ENCODE measurements at places on chromosomes 12 and 14.

- no peak for DNase-seq
Measured at GRCh38 chr14:89131004-89131750, 285.9 kb downstream of the FOXN3 start.

DNA sequence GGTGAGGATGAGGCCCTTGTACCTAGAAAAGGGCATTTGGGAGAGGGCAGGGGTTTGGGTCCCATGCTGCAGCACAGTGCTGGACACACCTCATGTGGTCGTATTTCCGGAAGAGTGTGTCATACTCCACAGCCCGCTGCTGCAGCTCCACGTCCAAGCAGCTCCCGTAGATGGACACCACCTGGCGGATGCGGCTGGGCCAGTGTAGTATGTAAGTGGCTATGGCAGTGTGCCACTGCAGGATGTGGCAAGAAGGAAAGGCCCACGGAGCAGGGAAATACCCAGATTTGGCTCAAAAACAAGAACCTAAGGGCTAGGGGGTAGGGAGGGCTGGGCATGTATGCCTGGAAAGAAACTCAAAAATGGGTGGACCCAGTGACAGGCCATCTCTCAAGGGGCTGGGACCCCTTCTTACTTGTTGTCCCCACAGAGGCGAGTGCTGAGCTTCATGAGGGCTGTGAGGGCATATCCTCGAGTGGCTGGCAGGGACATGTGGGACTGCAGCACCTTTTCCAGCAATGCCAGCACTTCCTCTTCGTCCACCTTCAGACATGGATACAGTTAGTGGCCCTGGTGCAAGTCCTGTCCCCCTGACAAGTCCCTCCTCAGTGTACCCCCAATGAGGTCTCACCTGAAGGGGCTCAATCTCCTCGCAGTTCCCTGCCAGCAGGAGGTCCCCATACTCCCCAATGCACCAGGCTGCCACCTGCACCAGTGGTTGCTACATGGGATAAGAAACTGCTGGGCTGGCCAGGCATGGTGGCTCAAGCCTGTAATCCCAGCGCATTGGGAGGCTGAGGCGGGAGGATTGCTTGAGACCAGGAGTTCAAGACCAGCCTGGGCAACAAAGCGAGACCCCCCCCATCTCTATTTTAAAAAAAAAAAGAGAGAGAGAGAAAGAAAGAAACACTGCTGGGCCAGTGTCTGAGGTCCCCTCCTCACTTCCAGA is 5.4 kb downstream of the AP1G2 start:
- no peak for DNase-seq

GRCh38 chr12:39332661-39333175 is 110.2 kb downstream of the KIF21A start:
- DNase-seq, result no peak

DNA sequence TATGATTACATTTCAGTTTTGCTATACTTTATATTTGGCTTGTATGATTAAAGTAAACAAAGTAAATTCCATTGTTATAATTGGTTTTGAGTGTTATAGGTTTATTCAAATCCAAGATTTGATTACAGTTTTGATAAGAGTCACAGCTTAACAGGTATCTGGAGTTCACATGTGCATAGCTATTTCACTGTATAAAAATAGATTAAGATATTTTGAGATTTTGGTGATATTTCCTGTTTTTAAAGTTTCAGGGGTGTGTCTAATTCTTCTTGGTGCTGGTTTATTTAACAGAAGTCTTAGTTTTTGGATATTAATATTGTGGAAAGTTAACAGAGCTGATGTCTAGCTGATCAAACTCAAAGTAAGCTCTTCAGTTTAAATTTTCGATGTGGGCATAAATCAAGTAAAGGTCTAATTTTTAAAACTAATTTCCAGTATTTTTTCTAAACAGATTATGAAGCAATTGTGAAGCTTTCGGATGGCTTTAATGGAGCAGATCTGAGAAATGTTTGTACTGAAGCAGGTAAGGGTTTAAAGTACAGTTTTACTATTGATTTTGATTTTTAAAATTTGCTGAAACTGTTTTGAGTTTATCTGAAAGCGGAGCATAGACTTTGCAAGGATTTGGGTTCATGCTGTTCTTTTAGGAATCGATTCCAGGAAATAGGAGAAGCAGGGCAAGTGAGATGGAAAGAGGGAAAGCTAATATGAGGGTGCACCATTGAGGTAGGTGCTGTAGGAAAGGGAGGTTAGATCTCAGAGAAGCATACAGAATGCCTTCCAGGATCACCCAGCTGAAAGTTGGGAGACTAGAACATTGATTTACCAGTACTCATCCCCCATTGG is 6.2 kb upstream of the STYX start:
- DNase-seq, result no peak

DNA sequence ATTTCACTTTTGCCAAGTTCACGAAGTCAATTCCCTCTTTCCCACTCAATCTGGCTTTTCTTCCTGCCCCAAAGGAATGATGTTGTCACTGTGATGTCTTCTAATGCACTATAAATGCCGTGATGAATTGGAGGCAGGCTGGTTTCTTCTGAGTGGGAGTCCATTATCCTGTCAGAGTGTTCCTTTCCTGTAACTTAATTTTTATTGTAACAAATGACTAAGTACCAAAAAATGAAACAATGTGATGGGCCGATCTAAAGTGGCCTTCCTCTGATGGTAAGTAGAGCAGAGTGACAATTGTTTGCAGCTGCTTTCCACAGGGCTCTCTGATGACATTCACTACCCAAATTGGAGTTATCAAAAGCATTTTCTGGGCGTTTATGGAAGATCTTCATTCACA is 22.2 kb downstream of the TMEM30B start:
- no peak for DNase-seq

- peak; percentile 3 for DNase-seq
Measured at GRCh38 chr12:25328072-25328712, 77.5 kb upstream of the KRAS start.

DNA sequence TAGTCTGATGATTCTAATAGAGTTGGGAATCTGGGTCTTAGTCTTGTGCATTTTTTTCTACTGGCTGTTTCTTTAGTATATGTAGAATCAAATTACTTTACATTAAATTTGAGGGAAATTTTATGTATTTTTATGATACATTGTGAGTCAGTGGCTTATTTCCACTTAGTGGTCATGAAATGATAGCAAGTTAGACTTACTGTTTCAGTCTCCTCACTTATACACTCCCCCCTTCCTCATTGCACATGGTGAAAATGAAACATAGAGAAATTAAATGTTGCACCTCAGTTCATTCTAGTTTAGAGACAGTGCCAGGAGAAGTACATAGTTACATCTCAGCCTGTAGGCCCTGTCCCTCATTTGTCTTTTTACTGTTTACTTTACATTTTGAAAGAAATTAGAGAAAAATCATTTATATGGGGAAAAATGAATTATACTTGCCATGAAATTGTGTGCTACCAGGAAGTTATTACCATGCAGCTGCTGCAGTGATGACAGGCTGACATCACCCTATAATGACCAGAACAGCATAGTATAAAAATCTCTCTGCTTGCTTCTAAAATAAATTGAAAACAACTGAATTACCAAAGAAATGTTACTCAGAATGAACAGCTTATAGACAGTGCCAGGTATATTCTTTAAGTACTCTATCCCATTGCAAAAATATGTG is 113.2 kb downstream of the TRMT5 start:
- no peak for DNase-seq

DNA sequence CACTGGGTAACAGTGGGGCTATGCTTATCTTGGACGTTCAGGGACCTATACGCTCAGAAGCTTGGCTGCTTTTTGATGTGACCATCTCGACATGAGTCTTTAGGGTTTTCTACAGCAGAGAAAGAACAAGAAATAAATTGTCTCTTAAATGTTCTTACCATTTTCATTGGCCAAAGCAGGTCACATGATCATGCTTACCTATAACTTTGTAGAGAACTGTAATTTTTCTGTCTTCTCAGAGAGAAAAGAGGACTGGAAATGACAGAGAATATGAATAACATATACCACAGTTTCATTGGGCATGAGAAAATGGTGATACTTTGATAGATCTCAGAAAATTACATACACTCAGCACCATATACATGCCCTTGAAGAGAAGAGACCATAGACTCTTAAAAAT is 390.9 kb downstream of the NRXN3 start:
- no peak for DNase-seq

DNA sequence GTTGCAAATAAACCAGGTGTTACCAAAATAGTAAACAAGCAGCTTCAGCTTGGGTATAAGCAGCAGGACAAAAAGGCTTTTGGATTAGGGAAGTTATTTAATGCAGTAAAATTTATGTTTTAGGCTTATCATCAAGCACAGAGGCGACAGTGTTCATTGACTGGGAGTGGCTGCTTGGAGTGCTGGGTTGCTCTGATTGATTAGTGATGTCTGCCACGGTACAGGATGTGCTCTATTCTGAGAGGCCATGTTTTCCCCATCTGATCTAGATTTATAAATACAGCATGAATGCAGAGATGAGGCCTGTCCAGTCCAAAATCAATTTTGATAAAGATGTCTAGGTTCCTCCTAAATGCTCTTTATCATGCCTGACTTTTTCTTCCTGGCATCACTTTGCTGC is 83.5 kb downstream of the MAP1LC3B2 start:
- no peak for DNase-seq

- no peak for DNase-seq
Measured at GRCh38 chr12:124474709-124475108, 92.7 kb downstream of the NCOR2 start.

DNA sequence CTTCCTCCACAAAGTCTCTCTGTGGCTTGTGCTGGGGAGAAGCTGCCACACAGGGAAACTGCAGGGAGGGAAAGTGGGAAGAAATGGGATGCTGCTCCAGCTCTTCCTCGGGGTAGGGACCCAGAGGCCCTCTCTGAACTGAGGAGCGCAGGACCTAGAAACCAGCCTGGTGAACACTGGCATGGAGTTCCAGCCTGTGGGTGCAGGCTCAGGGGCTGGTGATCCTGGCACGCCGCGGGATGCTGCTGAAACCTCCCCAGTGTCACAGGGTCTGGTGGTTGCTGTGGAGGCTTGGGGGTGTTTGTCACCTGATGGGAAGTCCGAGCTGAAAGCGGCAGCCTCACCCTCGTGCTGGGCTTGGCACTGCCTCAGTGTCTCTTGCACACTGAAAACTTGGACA is 5.2 kb upstream of the KRT75 start:
- no peak for DNase-seq

Data from HepG2 (cell line).